ENCODE measurements at places on chromosomes 4 and X.

GRCh38 chr4:159284113-159284512 is 181.2 kb downstream of the RAPGEF2 start:
- no peak for DNase-seq

GRCh38 chrX:107537815-107538214 is 88.4 kb downstream of the FRMPD3 start:
- DNase-seq = no peak

GRCh38 chr4:84574069-84574720 is 8.7 kb upstream of the CDS1 start:
- DNase-seq = no peak

- DNase-seq = no peak
Observed at GRCh38 chr4:71498625-71499024, 159.8 kb downstream of the SLC4A4 start.
